Activated CD8-positive, alpha-beta T cell treated with anti-CD3 and anti-CD28 coated beads for 36 hours (primary cell): ENCODE measurements at places on chromosomes 6 and 20.

DNA sequence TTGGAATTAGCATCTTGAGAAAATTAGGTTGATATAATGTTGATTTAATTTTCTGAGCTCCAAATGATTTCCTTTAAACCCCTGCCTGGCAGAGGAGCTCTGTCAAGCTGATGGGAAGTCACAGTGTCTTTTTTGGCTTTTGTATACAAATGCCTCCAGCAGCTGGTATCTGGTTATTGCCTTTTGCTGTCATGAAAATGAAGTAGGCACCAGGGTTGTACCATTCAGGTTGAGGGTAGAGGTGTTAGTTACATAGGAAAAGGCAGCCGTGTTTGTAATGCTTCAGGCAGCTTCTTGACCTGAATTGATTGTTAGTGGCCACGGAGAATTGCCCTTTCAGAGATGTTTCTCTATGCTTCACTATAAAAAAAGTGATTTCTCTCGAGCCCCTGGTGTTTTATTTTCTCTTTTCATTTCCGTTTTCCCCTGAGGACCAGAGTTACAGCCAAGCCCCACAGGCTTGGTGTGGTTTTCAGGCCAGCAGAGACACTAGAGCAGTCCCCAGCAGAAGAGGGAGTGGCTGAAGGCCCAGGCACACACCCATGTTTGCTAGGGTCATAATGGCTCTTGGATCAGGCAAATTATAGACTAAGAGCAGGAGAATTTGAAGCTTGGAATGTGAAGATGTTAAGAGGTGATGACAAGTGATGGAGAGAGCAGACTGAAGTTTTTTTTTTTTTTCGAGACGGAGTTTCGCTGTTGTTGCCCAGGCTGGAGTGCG lies 21.6 kb downstream of the CMTR1 start:
- DNase-seq, result no peak

DNA sequence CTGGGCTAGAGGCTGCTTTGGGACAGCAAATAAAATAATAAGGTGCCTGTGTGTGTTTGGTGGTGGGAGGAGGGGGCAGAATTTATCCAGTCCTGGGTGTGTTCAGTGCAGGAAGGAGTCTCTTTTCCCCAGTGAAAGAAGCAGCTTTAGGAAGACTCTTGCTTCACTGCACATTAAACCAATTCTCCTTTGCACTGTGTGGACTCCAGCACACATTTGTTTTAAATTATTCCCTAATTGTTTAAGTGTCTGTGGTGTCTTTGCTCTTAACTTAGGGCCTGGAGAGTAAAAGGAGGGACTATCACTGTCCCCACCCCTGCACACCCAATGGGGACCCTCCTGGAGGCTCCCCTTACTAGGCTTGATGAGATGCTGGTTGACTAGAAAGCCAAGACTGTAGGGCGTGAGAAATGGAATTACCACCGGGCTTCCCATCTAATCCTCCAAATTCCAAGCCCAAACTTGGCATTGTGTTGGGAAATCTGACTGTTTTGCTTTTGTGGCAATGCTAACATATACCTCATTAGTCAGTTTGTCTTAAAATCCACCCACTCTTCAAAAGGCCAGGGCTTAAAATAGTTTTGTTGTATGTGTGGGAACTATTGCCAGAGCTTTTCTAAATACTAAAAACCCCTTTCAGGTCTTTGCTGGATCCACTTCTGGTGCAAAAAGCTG lies 13.5 kb upstream of the DAAM2 start:
- DNase-seq, result no peak

- no peak for DNase-seq
Measured at GRCh38 chr6:121823437-121823851, 388.0 kb downstream of the GJA1 start.

- DNase-seq, result peak; percentile 47
Measured at GRCh38 chr6:90460051-90460450, 126.8 kb downstream of the MAP3K7 start.

- no peak for DNase-seq
Measured at GRCh38 chr20:57664924-57665588, 44.8 kb downstream of the PMEPA1 start.

GRCh38 chr20:50710492-50711063 lies 19.2 kb upstream of the RIPOR3 start:
- DNase-seq, result no peak

- DNase-seq, result no peak
Measured at GRCh38 chr6:104843229-104843628, 16.5 kb downstream of the HACE1 start.

DNA sequence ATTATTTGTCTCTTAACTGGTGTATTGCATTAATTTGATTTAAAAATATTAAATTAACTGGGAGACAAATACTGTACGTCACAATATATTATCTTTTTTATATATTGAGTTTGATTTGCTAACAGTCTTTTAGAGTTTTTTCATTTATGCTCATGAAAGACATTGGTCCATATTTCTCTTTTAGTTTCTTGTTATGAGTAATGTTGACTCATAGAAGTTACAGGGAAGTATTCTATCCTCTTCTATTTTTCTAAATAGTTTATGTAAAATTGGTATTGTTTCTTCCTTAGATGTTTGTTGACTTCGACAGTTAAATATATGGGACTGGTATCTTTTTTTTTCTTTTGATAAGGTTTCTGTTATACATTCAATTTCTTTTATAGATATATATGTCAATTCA lies 1115.6 kb upstream of the CITED2 start:
- no peak for DNase-seq

DNA sequence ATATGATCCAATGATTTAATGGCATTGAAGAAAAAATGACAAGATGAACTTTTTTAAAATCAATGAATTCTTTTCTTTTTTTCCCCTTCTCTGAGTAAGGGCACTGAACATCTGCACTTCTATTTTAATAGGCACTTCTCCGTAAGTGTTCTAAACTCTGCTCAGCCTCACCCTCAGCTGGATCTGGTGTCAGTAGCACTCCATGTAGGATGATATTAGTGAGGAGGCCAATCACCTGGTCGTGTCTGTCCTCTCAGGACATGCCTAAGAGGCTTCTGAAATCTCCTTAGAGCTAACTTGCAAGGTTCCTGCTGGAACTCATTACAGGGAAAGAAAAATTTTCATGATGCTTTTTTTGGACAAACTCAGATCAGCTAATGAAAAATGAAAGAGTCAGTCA lies 148.6 kb upstream of the MLIP start:
- DNase-seq, result no peak

GRCh38 chr20:38878866-38879265 lies 47.4 kb upstream of the FAM83D start:
- no peak for DNase-seq

DNA sequence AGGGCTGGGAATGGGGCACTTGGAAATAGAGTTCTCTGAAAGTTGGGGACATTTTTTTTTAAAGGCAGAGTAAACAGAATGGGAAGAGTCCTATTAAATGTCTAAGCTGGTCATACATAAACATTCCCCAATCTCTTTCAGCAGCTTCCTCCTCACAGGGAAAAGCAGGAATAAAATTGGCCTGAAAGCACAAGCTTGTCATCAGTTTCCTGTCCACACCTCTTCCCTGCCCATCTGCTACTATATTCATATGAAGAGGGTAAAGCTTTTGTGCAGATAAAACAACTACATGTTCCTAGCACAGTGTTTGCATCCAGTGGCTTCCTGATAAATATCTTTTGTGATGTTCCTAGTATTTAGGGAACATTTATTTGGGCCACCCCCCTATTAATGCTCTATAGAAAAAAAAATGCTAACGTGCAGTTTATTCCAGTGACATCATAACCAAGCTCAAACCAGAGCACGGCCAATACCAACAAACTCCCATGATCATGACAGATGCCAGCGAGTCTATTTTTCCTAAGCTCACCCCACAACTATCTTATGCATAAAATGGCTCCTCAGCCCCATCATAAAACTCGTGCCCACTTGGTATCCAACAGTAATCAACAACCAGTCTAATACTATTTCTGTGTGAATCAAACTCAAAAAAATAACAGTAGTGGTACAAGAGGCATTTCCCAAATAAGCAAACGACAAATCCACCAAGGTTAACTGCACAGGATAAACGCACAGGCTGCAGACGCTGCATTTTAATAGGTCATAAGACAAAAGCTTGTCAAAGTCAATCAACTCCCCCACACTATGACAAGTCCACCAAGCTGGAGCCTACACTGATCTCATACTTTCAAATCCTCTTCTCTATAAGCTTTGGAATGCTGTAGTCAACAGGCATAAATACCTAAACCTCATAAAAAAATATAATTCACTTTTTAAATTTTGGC lies 95.3 kb downstream of the EPB41L2 start:
- no peak for DNase-seq

DNA sequence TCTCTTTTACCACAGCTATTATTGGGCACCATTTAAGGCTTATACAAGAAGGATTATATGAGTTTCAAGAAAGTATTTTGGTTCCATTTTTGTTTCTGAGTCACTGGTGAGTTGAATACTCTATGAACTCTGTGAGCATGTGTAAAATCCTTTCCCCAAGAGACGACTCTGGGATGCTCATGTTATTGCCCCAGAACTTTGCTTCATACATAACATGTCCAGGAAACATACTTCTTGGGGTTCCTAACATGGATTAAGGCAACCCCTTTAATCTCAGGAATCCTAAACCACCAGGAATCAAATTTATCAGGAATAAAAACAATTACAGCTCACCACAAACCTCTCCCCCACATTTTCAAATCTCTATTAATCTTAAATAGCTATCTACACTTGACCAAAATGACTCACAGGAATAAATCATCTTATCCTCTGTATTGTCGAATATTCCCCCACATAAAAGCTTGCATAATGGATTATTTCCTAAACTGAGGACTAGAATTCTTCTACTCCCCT lies 117.5 kb upstream of the COL21A1 start:
- no peak for DNase-seq

DNA sequence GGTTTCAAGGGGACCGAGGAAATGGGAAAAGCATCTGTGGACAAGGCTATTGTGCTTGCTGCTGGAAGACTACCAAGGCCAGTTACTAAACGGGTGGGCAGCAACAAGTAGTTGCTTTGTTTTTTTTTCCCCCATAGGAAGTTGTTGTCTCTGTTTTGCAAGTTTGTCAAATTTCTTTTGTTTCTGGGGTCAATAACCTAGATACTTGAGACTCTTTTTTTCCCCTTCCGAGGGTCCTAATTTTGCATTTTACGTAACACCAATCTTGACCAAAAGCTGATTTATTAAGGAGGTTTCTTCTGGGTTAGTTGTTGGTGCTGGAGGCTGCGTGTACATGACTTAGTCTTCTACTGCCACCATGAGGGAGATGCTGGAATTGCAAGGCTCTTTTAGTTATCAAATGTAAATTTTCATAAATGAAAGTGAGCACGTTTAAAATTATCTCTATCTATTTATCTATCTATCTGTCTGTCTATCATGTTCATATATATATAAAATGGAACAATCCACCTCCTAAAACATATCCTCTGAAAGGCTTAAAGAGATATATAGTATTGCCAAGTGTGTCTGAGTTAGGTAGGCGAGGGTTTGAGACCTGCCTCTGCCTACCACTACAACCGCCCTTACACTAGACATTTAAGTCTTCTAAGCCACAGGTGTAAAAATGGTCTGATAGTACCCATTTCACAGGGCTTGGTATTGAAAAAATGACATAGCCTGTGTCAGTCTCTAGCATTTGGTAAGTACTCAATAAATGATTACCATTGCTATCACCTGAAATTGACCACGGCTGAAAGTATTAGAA lies 60.2 kb downstream of the GCLC start:
- DNase-seq, result peak; percentile 89

DNA sequence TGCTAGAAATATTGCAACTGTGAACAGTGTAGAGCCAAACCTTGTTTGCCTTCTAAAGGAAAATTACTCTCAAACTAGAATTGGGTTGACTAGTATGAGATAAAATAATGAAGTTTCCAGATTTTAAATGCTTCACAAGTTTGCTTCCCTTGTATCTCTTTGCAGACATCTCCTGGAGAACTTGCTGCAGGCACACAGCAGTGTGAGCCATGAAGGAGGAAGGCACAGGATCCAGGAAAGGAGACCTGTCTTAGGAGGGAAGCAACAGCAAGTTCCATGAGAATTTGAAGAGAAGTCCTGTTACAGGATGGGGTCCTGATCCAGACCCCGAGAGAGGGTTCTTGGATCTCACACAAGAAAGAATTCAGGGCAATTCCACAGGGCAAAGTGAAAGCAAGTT lies 115.9 kb downstream of the BMP7 start:
- no peak for DNase-seq

- DNase-seq, result no peak
Measured at GRCh38 chr6:34384321-34385153, 7.9 kb downstream of the NUDT3 start.

DNA sequence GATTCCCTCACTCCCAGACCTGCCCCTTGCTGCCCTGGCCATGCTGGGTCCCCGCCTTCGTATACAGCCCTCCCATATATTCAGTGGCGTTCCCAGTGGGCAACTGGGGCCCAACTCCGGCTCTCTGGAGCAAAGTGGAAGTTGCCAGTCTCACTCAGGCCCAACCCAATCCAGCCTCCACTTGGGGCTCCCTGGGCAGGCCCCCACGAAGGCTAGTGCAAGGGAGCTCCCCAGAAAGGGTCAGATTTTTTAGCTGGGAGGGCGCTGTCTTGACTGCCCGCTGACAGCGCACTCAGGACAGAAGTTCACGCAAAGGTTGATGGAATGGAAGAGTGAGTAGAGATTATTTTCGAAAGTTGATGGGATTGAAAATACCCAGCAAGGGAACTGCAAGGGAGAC lies 5.9 kb downstream of the TP53TG5 start:
- no peak for DNase-seq

- no peak for DNase-seq
Measured at GRCh38 chr6:110432285-110432900, 17.0 kb upstream of the DDO start.

GRCh38 chr20:48769069-48769983 lies 58.5 kb downstream of the PREX1 start:
- peak; percentile 100 for DNase-seq

DNA sequence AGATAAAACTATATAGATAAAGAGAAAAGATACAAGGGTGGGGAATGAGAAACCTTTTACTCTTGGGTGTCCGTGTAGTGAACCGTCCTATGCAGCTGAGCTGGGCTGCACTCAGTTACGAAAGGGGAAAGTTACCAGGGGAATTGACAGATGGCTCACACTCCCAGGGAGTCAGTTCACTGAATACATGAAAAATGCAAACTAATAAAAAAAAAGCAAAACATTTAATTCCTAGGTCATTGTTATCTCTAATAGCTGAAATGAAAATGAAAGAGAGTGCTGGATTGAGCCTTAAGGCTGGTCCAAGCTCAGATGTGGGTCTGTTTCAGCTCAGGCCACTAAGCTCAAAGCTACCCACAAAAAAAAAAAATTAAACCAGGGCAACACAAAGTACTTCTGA lies 138.0 kb downstream of the THBS2 start:
- no peak for DNase-seq

GRCh38 chr20:52076164-52076563 lies 115.4 kb downstream of the ZFP64 start:
- no peak for DNase-seq

GRCh38 chr6:163494279-163494727 lies 79.8 kb downstream of the QKI start:
- no peak for DNase-seq

- DNase-seq, result no peak
Measured at GRCh38 chr20:15058841-15059240, 721.4 kb upstream of the FLRT3 start.

GRCh38 chr6:79872986-79873385 lies 74.4 kb downstream of the ELOVL4 start:
- no peak for DNase-seq
